ENCODE measurements at places on chromosomes 1 and 21.

GRCh38 chr1:50493710-50494109 lies 70.5 kb upstream of the DMRTA2 start:
- no peak for DNase-seq

- no peak for DNase-seq
Measured at GRCh38 chr1:223244366-223245103, 101.5 kb upstream of the TLR5 start.

DNA sequence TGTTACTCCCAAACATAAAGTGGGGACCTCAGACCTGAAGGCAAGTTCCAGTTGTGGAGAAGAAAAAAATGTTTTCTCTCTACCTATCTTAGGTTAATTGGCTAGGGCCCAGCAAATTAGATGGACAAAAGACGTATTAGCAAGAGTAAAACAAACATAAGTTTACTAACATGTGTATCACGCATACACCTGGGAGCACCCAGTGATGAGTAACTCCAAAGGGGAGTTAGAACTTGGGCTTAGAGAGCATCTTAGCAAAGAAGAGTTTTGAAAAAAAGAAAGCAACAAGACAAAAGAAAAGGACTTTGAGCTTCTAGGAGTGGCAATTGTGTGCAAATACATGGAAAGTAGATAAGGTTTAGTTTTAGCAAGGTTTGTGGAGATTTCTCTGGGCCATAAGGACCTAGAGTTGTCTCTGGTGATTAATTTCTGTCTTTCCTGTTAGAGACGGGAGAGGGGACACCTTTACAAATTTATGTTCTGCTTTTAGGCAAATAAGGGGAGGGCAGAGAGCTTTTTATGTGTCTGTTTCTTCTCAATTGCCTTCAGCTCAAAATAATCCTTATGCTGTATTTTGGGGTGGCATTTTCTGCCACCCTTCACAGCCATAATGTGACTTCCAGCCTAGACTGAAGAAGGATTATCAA lies 76.7 kb upstream of the PTGFRN start:
- no peak for DNase-seq

DNA sequence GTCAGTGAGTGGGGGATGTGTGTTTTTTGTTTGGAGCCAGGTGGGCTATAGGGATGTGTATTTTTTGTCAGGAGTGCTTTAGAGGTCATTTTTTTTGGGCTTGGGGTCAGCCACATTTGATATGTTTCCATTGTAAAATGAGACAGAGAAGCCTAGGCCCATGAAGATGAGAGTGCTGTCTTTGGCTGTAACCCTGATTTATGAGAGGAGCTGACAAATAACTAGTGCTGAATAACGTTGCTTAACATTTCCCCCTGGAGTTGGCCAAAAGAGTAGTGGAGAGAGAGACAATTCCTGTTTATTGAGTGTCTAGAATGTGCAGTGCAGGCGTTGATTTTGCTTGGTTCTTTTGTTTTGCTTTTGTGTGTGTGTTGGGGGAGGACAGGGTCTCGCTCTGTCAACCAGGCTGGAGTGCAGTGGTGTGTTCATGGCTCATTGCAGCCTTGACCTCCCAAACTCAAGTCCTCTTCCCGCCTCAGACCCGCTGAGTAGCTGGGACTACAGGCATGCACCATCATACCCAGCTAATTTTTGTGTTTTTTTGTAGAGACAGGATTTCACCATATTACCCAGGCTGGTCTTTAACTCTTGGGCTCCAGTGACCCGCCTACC lies 64.7 kb downstream of the S1PR1 start:
- no peak for DNase-seq

DNA sequence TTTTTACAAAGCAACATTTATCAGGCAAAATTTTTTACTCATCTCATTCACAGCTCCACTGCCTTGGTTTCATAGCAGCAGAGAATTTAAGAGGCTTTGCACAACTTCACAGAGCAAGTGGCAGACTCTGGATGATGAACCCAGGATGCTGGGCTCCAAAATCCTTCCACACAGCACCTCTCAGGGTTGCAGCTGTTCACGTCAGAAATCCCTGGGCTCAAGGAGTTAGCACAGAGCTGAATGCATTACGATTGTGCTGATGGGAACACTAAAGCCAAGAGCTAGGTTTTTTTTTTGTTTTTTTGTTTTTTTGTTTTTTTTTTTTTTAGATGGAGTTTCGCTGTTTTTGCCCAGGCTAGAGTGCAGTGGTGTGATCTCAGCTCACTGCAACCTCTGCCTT lies 2.4 kb upstream of the HTR6 start:
- DNase-seq, result no peak

- DNase-seq, result no peak
Measured at GRCh38 chr1:35442734-35443133, 114.5 kb downstream of the KIAA0319L start.

GRCh38 chr1:84450910-84451309 lies 28.2 kb upstream of the RPF1 start:
- DNase-seq, result no peak

DNA sequence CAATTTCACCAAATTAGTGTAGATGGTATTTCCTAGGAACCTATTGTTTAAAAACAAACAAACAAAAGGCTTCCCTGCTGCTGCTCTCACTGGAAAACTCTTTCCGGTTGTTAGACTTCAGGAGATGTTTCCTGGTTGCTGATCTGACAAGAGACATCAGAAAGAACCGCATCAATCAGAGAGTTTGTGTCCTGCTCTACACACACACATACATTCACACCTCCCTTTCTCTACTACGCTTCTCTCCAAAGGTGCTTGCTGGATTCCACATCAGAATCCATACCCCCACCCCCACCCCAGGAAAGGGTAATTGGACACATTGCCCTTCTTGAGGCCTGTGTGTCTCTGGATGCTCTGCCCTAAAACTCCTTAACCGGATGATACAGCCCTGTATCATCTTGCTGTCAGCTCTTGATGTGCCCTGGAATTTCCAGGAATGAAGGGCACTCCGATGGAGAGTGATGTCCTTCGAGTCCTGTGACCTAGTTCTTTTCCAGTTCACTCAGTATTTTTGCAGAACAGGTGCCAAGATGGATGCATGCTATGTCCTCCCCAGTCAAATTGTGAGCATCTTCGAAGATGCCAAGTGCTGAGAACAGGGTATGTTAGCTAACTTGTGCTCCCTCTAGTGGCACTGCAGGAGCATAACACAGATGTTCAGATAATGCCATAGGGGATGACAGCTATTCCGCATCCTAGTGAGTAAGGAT lies 113.7 kb upstream of the SLC35F3 start:
- peak; percentile 9 for DNase-seq

- no peak for DNase-seq
Measured at GRCh38 chr1:231616667-231617066, 9.9 kb upstream of the DISC1 start.

GRCh38 chr21:38605236-38605635 lies 107.0 kb upstream of the ERG start:
- no peak for DNase-seq

- DNase-seq, result no peak
Measured at GRCh38 chr1:30101487-30102227, 621.7 kb downstream of the MATN1 start.

GRCh38 chr1:172758259-172758658 lies 99.4 kb downstream of the FASLG start:
- DNase-seq, result no peak

DNA sequence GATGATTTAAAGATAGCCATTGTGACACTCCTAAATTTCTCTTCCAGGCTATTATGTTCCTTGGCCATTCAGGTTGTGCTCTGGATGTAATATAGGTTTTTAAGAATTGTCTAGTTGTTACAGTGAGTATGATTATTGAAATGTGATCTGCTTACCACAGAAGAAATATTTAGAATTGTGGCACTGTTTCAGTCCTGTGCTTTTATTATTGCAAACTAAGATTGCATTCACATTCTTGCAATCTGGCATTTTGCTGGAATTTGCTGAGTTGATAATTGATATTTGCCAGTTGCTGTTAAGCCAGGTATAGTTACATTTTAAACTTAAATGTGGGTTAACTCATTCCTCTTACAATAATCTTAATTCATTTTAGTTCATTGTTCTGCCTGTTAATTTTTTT lies 22.3 kb downstream of the EXO1 start:
- no peak for DNase-seq

DNA sequence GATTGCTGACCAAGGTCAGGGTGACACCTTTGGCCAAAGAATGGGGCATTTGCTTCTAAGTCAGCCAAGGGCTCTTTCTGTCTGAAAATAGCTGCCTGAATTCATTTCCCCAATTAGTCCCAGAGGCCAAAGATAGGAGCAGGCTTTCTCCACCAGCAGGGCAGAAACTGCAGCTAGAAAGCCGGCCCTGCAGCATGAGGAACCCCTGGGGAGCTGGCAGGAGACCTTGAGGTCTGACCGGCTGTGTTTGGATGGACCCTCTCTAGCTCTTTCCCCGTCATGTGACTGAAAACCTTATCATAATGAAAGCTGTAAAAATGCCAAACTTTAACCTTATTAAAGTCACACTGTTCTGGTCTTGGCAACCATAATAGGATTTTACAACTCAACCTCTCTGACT lies 93.4 kb downstream of the CD58 start:
- DNase-seq, result no peak

DNA sequence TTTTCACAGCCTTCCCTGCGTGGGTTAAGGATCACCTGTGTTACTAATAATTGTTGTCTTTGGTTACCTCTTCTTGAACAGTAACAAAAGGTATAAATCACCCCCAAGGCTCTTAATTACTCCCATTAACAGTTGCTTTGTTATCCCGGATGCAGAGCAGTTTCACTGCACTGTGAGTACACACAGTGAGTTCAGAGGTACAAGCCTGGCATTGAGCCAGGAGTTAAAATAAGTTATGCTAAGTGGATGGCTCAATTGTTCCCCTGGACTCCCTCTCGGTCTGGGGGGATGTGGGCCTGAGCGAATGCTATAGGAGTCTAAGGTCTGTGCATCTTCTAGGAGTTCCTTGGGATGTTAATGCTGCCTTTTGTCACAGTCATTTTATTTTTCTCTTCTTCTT lies 258.3 kb downstream of the ATG4C start:
- DNase-seq, result no peak

GRCh38 chr1:2212532-2213491 lies 15.3 kb upstream of the SKI start:
- no peak for DNase-seq

GRCh38 chr1:30125021-30125820 lies 598.2 kb downstream of the MATN1 start:
- DNase-seq, result no peak

GRCh38 chr1:37347104-37347649 lies 127.2 kb upstream of the ZC3H12A start:
- no peak for DNase-seq

DNA sequence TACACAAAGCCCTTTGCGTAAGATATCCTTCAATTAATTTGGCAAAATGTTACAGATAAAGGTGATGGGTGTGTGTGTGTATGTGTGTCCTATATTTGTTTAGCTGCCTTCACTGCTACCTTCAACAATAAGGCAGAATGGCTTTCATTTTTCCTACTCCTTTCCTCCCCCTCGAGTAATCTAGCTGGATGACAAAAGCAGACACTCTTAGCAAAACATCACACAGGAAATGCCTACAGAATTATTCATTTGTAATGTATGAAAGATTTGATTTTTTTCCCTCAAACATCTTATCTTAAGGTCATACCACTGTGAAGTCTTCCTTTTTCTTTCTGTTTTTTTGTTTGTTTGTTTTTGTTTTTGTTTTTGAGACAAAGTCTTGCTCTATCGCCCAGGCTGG lies 10.6 kb downstream of the PTPN22 start:
- DNase-seq, result no peak

- DNase-seq, result no peak
Measured at GRCh38 chr1:16146279-16147155, 9.4 kb downstream of the EPHA2 start.

- DNase-seq, result no peak
Measured at GRCh38 chr1:26522073-26522472, 7.5 kb upstream of the RPS6KA1 start.

DNA sequence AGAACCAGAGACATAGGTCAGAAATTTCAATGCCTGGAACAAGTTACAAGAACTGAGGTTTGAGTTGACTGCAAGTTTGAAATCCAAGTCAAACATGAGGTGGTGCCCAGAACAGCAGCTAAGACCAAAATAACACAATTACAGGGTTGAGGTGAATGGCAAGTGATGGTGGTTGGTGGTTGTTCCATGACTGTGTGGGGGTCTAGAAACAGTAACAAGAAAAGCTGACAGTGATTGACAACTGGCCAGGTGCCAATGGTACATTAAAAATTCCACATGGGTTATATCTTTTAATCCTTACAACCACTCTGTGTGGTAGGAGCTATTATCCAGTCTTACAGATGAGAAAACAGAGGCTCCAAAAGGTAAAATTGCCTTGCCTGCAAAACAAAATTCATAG lies 32.0 kb downstream of the RIMS3 start:
- no peak for DNase-seq

GRCh38 chr1:150008699-150009098 lies 1.8 kb downstream of the OTUD7B start:
- no peak for DNase-seq

DNA sequence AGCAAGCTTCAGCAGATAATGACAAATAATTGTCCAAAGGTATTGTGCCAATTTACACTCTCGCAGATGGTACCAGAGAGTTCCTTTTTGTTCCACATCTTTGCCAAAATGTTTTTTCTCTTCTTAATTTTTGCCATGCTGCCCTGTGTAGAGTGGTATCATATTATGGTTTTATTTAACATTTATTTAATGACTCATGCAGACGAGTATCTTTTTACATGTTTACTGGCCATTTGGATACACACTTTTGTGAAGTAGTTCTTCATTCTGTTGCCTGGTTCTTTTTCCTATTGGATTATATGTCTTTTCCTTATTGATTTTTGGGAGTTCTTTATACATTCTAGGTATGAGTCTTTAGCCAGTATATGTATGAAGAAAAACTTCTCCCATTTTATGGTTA lies 151.1 kb downstream of the PCNX2 start:
- no peak for DNase-seq

DNA sequence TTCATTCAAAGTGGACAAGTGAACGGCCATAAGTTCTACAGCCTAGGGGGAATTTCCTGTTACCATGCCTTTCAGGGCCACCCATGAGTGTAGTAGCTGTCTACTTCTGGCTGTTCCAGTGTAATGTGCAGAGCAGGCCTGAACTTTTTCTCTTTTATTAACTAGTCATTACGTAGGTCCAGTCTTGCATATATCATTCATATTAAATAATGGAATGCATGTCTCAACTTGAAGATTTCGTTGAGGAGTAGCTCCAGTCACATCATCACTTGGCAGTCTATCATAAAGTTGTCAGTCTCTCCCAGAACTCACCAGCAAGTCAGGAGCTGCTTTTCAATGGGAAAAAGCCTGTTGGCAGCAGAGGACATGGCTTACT lies 12.0 kb upstream of the GIPC2 start:
- DNase-seq, result no peak
